ENCODE measurements at places on chromosomes 1 and 21. TPM values are rescaled to one million over a fixed set of nuclear protein-coding genes. Genes with fewer than 3 reads are reported as not detected.

DNA sequence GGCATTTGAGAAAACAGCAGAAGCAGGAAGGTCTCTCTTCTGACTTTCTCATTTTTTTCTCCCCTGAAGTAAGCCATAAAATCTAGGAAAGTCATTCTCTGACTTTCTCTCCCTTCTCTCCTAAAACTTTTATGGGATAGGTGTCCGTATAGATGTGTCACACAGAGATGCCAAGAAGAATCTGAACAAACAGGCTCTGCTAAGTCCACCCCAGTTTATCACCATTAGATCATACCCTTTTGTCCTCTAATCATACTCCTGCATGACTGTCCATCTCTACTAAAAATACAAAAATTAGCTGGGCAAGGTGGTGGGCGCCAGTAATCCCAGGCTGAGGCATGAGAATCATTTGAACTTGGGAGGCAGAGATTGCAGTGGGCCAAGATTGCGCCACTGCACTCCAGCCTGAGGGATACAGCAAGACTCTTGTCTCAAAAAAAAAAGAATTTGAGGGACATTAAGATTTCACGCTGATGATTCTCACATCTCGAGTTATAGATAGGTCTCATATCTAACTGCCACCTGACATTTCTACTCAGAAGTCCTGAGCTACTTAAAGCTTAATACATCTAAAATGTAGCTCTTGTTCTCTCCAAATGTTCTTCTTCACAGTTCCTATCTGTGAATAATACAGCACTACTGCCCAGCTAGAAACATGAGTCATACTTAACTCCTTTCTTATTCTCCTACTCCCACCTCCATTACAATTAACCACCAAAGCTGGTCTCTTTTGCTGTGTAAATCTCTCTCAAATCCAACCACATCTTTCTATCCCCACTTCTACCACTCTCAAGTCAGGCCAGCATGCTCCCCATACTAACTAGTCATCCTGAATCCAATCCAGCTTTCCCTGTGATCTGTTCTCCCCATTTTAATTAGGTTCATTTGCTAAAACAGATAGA lies 47.7 kb downstream of the ZNF644 start:
- no peak for DNase-seq

GRCh38 chr21:26522704-26523103 lies 50.4 kb downstream of the CYYR1 start:
- no peak for DNase-seq

Gene APP
- 197 TPM for total RNA-seq

GRCh38 chr1:245871915-245872314 lies 635.2 kb downstream of the SMYD3 start:
- no peak for DNase-seq

Gene SELENBP1
- total RNA-seq = 74.0 TPM

Gene AGPAT3
- total RNA-seq = 40.7 TPM

GRCh38 chr1:211605034-211605433 lies 26.1 kb upstream of the SLC30A1 start:
- no peak for DNase-seq

Gene IL10
- 24.1 TPM for total RNA-seq

Gene OR6N1
- total RNA-seq = not detected

- DNase-seq = no peak
Measured at GRCh38 chr1:82762829-82763532, 962.2 kb downstream of the ADGRL2 start.

Gene FBLIM1
- 15.9 TPM for total RNA-seq

Measured in omental fat pad (tissue), 4 donors.